ENCODE measurements at places on chromosomes 4 and X. TPM values are rescaled to one million over a fixed set of nuclear protein-coding genes. Genes with fewer than 3 reads are reported as not detected.

Gene UGT2A1
- total RNA-seq = not detected

Gene COPS4
- total RNA-seq = 31.5 TPM

Gene TCEANC
- 4.0 TPM for total RNA-seq

Gene TMSB15B
- total RNA-seq = 2.0 TPM

Gene PRR32
- not detected for total RNA-seq

Gene AREG
- 9.9 TPM for total RNA-seq

Gene SPANXA2
- total RNA-seq = not detected

Gene PAGE4
- not detected for total RNA-seq

Gene HTRA3
- total RNA-seq = 20.3 TPM

Gene MPP1
- total RNA-seq = 48.5 TPM

Gene TLR8
- 1.4 TPM for total RNA-seq

Gene SYN1
- total RNA-seq = 0.55 TPM

Gene TIGD2
- 8.9 TPM for total RNA-seq

Gene RBM46
- total RNA-seq = 1.3 TPM

Gene TAF7L
- not detected for total RNA-seq

Gene ARMCX1
- total RNA-seq = 33.0 TPM

Gene AMOT
- total RNA-seq = 35.4 TPM

Gene CLDN34
- 0.43 TPM for total RNA-seq

Gene ZNF711
- total RNA-seq = 2.6 TPM

Gene SLC38A5
- 3.8 TPM for total RNA-seq

Gene USP51
- total RNA-seq = 1.9 TPM

Gene SERPINA7
- total RNA-seq = 0.26 TPM

Gene SFRP2
- total RNA-seq = 34.0 TPM

Gene TMEM31
- not detected for total RNA-seq

Gene ASB12
- 0.14 TPM for total RNA-seq

Gene ZFP92
- total RNA-seq = 0.60 TPM

Gene SPANXD
- total RNA-seq = not detected

Gene GEMIN8
- total RNA-seq = 24.5 TPM

Gene WDR44
- total RNA-seq = 22.8 TPM

Gene HPSE
- total RNA-seq = 5.9 TPM

Gene PPP2R2C
- 0.49 TPM for total RNA-seq

Gene ZNF595
- 17.6 TPM for total RNA-seq

Gene DDX53
- not detected for total RNA-seq

Gene GBA3
- 29.4 TPM for total RNA-seq

Gene FRAS1
- 6.8 TPM for total RNA-seq

Gene KIT
- 24.4 TPM for total RNA-seq

Gene BCOR
- 25.8 TPM for total RNA-seq

Gene GYG2
- total RNA-seq = 5.4 TPM

Gene TCEAL7
- total RNA-seq = 8.1 TPM

Gene DCAF4L1
- 0.12 TPM for total RNA-seq

Gene MAGEA4
- total RNA-seq = not detected

Gene PORCN
- 11.8 TPM for total RNA-seq

Gene OPRPN
- total RNA-seq = not detected

Gene NBDY
- total RNA-seq = 61.4 TPM

Gene SMIM31
- total RNA-seq = 21.8 TPM

Gene HS3ST1
- 41.1 TPM for total RNA-seq

Gene THAP6
- 15.3 TPM for total RNA-seq

Gene ENPEP
- 1.8 TPM for total RNA-seq
